ENCODE measurements at places on chromosomes 16 and 17.

DNA sequence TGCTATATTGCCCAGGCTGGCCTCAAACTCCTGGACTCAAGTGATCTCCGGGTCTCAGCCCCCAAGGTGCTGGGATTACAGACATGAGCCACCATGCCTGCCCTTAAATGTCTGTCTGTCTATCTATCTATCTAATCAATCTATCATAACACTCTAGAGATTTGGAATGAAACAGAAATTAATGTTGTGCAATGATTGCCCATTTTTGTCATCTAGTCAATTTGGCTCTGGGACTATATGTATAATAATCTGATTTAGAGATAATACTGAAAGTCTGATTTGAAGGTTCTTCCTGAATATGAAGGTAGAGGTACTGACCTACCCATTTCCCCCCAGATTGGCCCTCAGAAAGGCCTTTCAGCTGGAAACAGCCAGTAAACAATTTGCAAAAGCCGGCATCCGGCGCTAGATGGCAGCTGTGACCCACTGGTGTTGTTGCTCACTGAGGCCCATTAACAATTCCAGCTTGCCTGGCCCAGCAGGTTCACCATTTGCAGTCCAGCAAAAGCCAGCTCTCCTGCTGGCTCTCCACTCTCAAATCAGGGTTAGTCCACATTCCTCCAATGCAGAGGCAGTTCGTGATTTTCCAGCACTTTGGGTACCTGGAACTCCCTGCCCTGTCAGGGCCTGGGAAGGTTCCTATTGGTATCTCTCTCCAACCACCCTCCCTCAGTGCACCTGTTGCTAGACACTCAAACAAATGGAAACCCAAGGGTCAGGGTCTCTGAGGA lies 22.9 kb upstream of the C16orf87 start:
- peak; percentile 63 for DNase-seq

GRCh38 chr16:24609740-24610415 lies 70.5 kb downstream of the RBBP6 start:
- DNase-seq = no peak

DNA sequence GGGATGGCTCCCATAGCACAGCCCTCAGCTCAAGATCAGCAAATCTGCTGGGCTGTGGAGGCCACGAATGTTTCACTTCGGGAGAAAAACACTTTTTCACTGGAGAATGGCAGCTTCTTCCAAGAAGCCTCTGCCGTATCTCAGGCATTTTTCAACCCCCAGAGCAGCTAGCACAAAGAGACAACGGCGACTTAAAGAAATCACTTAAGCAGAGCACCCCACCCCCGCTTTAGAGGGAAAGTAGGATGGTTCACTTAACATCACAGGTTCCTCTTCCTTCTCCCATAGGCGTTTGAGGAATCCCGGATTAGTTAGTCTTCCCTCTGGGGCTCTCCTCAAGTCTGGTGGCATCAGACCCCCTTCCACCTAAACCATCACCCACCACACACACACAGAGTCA lies 27.6 kb downstream of the CYB561 start:
- DNase-seq = no peak

GRCh38 chr17:64340557-64340956 lies 50.1 kb downstream of the PECAM1 start:
- no peak for DNase-seq

DNA sequence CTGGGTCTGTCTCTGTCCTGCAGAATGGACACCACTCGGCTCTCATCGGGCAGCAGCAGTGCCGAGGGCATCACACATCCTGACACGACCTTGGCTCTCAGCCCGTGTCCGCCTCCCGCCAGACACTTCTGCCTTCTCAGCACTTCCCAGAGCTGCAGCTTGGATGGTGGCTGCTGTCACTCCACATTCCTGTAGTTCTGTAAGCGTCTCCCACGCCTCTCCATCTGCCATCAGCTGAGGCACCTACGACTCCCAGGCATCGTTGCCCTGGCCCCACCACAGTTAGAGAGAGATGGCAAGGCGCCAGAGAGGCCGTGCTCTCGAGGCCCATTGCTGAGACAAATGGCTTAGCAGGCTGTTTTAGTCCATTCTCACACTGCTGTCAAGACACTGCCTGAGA lies 195.9 kb upstream of the CHMP6 start:
- DNase-seq = no peak

DNA sequence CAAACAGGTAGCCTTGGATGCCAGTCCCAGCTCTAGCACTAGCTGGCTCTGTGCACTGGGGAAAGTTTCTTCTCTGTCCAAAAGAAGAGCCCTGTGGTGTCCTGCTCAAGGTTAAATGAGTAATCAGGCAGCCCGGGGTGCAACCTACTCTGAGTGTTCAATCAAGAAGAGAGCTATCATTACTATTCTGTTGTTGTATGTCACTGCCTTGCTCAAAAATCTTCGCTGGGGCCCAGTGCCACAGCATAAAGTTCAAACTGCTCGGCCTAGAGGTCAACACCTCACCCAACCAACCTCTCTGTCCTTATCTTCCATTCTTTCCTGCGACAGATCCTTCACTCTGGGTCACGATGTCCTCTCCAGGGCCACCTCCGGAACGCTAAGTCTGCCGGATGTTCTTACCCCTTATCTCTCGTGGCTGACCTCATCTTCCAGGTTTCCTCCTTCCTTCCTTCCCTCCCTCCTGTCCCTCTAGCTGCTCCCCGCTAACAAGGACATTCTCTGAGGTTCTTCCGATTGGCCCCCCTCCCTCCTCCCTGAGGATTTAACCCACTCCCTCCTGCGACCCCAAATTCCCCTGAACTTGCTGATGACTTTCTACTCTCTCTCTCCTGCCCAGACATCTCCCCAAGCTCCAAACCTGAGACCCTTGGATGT lies 4.4 kb downstream of the FDXR start:
- DNase-seq = no peak

- DNase-seq = no peak
Measured at GRCh38 chr17:40000161-40000560, 15.1 kb upstream of the CSF3 start.

GRCh38 chr17:78019367-78019975 lies 61.0 kb downstream of the TNRC6C start:
- peak; percentile 48 for DNase-seq

DNA sequence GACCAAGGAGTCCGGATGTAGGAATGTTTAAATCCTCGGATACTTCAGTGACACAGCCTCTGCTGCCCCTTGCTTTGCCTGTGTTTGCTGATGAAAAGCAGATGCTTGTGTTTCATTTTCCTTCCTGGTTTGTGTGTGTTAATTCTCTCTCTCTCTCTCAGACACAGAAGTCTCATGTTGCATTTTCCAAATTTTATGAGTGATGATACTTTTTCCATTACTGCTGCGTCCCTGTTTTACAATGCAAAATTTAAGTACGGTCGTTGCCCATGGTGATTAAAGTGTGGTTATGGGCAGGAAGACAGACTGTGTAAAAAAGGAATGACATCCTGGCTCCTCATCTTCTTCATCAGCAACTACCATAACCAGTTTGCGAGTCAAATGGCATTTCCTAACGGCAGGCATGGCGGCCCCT lies 5.7 kb downstream of the RMI2 start:
- DNase-seq = no peak

GRCh38 chr16:68539711-68540239 lies 684 bp downstream of the ZFP90 start:
- DNase-seq = peak; percentile 49

DNA sequence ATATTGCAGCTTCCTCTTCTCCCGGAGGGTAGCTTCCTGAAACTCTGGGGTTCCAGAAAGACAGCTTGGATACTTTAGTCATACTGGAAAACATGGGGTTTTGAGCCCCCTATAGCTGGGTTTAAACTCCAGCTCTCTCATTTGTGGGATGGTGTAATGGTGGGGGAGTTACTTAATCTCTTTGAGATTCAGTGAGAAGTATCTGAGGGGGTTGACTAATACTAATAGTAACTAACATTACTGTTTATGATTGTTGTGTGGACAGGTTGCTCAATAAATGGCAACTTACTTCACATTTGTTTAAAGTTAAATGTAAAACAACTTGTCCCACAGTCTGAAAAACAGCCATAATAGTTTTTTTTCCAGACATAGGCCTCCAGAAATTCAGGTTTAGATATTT lies 5.1 kb upstream of the SUZ12 start:
- DNase-seq = no peak

- DNase-seq = no peak
Measured at GRCh38 chr17:77231076-77231871, 90.5 kb downstream of the SEC14L1 start.

DNA sequence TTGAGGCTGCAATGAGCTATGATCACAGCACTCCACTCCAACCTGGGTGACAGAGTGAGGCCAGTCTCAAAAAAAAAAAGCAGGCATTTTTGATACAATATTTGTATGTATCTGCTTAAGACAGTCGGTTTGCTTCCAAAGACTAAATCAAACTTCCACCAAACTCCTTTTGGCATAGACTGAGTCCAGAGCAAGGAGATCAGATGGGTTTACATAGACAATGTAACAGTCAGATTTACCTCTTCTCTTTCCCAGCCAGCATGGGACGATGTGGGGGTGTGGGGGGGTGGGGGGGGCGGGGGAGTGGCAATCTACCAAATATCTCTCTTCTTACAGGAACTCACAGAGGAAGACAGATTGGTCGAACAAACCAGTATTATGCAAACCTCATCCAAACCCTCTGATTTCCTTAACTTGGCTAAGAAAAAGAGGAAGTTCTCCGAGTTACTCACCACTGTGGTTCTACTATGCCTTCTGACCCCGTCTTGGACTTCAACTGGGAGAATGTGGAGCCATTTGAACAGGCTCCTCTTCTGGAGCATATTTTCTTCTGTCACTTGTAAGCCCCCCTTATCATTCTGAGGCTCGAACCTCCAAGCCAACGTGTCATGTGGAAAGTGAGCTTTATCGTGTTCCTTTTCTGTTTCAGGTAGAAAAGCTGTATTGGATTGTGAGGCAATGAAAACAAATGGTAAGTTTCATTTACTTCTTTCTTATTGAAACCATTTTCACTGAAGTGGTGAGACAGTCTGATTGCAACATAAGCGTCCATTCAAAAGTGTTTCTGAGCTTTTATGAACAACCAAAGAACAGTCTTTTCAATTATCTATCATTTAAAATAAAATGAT lies at the start of gene MILR1:
Gene MILR1, plus strand, starts transcription at position 451 of the 848 bp plus-strand sequence. Its CDS starts 54 bp downstream, at position 505.
- DNase-seq = peak; percentile 19

- no peak for DNase-seq
Measured at GRCh38 chr17:32756696-32757095, 120.2 kb downstream of the MYO1D start.

DNA sequence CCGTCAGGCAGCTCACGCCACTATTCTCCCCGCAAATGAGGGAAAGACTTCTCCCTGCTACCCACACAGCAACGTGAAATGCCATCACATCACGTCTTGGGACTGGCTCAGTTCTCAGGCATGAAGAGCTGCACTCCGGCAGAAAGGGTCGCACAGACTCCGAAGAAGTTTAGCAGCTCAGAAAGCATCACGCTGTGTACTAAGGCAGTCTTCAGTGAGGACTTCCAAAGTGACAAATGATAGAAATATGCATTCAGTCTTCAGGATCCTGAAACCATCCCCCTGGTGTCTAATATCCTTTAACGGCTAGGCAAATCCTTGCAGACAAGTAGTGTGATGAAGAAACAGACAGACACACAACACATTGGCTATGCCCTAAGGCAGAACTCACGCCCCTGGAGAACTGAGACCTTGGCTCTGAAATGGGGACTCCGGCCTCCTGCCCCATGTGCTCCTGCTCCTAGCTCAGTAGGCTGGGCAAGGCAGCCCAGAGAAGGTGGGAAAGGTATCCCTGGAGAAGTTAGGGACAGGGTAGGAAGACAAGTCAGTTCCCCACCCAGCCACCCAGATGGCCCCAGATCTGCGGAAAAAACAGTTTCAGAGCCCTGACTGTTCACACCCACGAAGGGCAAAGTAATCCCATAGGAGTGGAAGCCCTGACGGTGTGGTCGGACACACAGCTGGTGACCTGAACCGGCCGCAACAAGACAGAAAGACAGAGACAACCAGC lies 1.6 kb downstream of the XYLT1 start:
- DNase-seq = no peak

DNA sequence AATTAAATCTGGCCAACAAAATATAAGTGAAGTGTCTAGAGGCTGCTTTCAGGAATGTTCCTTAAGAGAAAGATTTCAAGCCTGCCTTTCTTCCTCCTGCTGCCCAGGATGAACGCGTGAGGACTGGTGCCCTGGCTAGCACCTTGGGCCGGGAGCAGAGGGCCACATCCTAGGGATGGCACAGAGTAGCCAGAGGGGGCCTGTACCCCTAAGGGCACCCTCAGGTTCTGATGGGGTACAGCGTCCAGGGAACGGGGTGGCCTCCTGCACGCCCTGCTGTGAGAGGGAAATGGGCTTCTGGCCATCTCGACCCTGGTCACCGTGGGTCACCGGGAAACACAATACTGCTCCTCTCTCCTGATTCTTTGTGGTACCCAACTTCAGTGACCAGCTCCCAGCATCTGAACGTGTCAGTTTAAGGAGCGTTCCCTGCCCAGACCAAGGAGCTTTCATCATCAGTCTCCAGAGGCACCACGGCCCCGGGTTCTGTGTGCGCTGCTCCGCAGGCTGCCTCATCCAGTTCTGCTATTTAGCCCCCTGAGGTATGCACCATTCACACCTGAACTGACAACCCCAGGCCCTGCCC lies 40.3 kb downstream of the MAP1LC3B start:
- DNase-seq = no peak

GRCh38 chr17:31431852-31432658 lies 40.6 kb downstream of the RAB11FIP4 start:
- DNase-seq = no peak

DNA sequence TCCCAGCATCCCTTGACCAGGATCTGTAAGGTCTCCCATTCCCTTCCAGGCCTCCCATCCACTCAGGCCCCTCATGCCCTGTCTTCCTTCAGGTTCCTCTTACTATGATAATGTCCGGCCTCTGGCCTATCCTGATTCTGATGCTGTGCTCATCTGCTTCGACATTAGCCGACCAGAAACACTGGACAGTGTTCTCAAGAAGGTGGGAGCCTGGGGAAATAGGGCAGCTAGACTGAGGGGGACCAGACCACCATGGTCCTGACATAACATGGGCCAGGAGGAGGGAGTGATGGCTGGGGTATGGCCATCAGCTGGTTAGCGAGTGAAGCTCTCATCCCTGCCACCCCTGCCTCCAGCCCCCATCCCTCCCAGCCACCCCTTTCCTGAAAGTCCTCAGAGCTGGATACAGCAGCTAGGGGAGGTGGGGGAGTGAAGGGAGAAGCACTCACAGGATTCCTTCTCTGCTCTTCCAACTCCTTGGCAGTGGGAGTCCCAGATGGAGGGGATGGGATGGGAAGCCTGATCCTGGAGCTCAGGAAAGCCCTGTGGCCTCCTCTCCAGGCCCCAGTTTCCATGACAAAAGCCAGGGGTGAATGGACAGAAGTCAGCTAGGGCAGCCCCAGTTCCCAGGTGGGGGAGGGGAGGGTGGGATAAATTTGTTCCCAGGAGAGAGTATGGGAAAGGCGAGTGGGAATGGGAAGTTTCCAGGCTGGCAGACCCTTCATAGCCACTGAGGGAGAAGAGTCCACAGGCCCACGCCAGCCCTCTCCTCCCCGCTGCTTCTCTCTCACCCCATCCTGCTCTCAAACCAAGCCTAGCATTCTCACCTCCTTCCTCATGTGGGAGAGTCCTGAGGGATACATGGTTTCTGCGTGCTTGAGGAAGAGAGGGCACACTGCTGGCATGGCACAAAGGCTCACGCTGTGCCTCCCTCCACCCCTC lies 2.3 kb downstream of the RND2 start:
- DNase-seq = no peak

- DNase-seq = no peak
Measured at GRCh38 chr16:63426275-63426870, 1390.1 kb upstream of the CDH8 start.
